ENCODE measurements at places on chromosomes 2 and 18.
A peak's percentile ranks its signal among the peaks of the same experiment; 100 is the strongest.

GRCh38 chr18:13415736-13416135, 197.2 kb downstream of the LDLRAD4 start:
- DNase-seq, result no peak

DNA sequence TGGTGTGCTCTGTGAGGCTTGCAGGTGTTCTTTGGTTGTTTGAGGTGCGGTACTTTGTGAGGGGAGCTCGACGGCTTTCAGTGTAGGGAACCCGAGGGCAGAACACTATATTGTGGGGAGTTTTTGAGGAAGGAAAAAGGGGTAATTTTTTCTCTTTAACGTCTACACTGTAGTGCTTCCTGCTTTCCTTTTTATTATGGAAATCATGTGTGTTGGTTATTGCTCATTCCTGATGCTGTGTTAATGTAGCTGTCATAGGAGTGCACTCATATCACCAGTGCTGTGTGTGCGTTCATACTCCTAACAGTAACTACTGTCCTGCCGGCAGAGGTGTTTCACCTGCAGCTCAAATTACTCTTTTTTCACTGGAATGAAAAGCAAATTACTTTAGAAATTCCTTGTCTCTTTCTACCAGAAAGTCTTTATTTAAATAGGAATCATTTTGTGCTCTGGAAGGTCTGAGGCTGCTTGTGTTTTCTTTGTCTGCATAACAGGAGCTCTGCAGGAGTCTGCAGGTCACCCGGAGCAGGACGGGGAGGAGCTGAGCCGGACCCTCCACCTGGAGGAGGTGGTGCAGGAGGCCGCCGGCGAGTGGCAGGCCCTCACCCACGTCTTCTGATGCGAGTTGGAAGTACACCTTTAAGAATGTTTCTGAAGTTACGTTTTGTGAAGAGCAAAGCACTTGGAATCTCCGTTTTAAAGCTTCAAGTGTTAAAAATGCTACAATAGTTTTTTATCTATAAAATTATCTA, 145.5 kb downstream of the ZNF236 start:
- no peak for DNase-seq

- no peak for DNase-seq
These were observed 98.5 kb downstream of the MYOM1 start for GRCh38 chr18:3121259-3121658.

- no peak for DNase-seq
These were observed 127.8 kb downstream of the TRIM43 start for GRCh38 chr2:95719473-95720060.

DNA sequence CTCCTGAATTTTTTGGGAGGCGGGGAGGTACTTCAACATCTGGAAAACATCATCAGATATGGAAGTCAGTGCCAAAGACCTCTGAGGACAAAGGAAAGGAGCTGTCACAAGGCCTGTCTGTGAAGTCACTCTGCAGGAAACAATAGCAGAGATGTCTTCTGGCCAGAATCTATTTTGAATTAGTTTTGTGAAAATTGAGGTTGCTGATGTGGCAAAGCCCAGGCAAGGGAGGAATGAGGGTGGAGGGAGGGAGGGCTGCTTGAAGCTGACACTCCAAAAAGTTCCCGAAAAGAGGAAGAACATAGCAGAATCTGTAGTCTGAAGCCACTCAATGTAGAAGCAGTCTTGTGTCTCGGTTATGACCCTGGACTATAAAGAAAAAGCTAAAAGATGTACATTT, 151.1 kb upstream of the LHCGR start:
- DNase-seq, result no peak

- DNase-seq, result no peak
These were observed 43.9 kb upstream of the PLEKHM3 start for GRCh38 chr2:208069186-208069585.

DNA sequence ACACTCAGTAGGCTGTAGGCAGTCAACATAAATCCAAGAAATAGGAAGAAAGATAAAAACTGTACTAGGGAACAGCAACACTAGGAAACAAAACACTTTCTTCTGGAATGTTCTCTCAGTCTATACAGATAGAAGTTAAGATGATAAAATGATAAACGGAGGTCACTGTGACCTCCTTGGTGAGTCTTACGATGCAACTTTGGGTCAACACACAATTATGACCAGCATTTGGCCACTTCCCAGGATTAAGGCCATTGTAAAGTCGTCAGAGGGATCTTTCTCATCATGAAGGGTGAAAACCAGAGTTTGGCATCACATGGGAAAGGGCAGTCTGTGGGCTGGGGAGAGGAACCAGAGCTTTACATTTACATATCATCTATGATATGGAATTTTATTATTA, 33.4 kb downstream of the LAMA3 start:
- DNase-seq, result no peak

GRCh38 chr2:71126957-71127356, 3.1 kb downstream of the MCEE start:
- DNase-seq, result no peak

GRCh38 chr2:41707790-41708451, 339.9 kb upstream of the PKDCC start:
- no peak for DNase-seq

DNA sequence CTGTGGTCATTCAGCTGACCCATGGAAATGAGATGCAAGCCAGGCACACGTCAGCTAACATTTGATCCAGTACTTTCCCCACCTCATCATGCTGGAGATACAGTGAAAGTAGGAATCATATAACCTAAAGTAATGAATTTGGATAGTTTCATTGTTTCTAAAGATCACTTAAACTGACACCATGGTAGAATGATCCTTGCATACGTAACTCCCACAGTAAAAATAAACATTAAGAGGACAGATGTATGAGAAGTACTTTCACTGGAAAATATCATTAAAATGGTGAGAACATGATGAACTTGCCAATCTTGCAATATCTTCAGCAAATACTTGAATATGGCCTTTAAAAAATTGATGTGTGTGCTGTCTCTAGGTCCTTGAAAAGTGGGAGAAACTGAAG, 85.4 kb downstream of the MAIP1 start:
- DNase-seq, result no peak

- DNase-seq, result no peak
These were observed 10.6 kb downstream of the CNDP1 start for GRCh38 chr18:74544898-74545297.

DNA sequence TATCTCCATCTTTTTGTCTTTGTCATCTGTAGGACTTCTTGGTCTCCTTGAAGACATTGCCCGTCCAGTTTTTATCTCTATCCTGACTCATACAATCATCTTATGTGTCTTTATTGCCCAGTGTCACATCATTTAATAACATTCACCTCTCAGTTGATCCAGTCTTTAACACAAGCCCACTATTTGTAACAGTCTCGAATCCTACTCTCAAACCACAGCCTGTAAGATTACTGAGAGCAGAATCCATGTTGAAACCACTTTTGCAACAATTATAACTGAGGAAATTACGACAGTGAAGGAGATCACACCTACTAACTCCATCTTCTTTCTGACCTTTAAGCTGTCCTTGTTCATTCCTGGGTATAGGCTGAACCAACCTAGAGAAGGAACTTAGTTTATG, 1206.0 kb upstream of the ZEB2 start:
- DNase-seq, result no peak

GRCh38 chr18:3526421-3527354, 76.7 kb downstream of the TGIF1 start:
- peak; percentile 99 for DNase-seq

DNA sequence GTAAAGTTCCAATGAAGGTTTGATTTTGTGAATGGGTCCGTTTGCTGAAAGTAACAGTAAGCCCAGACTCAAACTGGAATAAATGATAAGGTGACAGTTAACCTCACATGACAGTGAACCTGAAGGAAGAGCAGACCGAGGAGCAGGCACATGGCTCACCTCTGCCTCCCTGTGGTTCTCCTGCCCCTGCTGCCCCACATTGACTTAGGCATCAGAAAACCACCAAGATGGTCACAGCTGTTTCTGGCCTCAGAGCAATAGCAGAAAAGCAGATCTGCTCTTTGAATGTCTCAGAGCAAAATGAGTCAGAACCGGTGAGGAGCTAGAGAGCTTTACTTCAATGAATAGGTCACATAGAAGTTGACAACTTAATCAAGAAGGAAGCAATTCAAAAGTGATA, 487.6 kb downstream of the METTL4 start:
- DNase-seq, result peak; percentile 80

- no peak for DNase-seq
These were observed 22.0 kb downstream of the TNFRSF11A start for GRCh38 chr18:62347089-62347506.

DNA sequence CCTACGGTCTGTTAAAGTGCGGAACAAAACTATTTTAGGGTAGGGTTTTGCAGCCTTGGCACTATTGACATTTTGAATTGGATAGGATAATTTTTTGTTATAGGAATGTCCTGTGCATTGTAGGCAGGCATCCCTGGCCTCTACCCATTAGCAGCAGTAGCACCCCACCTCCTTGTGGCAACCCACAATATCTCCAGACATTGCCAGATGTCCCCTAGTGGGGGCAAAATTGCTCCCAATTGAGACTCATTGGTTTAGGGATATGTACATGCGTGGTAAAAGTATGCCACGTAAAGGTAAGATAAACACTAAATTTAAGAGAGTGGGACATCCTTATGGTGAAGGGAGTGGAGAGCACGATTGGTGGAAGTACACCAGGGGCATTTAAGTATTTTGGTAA, 4.6 kb downstream of the MIB1 start:
- no peak for DNase-seq

DNA sequence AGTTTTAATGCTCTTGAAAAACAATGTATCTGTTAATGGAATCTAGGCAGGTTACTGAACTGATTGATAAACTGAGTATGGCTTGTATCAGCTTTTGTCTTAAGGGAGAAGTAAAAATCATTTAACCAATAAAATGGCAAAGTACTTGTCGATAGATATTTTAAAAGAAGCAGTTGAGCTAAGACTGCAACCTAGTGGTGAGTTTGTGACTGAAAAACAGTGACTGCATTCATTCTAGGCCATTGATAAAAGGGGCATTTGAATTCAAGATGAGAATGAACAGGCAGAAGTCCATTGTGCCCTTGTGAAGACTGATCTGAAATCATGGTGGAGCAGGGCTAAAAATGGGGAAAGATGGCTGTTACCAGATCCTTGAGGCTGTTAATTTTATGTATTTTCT, 59.4 kb upstream of the MSTN start:
- DNase-seq, result peak; percentile 33

- no peak for DNase-seq
These were observed 3.0 kb downstream of the GIGYF2 start for GRCh38 chr2:232700154-232700553.

GRCh38 chr2:217832987-217833386, 169.8 kb downstream of the TNS1 start:
- no peak for DNase-seq

DNA sequence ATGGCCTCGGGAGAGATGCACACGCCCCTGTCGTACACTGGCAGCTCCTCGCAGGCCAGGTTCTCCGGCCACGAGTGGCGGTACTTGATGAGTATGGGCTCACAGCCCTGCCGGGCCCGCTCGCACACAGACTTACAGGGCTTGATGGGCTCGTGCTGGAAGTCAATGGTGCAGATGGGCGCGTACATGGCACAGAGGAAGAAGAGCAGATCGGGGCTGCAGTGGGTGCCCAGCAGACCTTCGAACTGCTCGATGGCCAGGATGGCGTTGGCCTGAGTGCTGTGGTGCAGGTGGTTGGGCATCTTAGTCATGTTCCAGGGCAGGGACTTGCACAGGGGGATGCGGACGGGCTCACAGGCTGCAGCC, 359 bp downstream of the FRZB start:
- DNase-seq, result peak; percentile 35

GRCh38 chr2:149899390-149899789, 311.8 kb upstream of the MMADHC start:
- DNase-seq, result no peak

DNA sequence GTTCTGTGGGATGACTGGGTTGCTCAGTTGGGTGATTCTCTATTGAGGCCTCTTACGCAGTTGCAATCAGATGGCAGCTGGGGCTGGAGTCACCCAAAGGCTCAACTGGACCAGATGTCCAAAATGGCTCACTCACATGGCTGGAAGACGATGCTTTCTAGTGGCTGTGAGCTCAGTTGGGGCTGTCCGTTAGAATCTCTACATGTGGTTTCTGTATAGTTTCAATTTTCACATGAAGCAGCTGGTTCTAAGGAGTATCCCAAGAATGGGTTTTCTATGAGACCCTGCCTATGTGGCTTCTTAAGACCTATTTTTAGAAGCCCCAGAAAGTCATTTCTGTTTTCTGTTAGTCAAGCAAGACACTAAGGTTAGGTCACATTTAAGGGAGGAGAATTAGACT, 4.4 kb downstream of the XRCC5 start:
- DNase-seq, result no peak

GRCh38 chr18:33232318-33232626, 208.2 kb downstream of the CCDC178 start:
- no peak for DNase-seq

GRCh38 chr2:160168878-160169277, 31.2 kb downstream of the ITGB6 start:
- DNase-seq, result no peak

GRCh38 chr2:231576465-231576864, 16.2 kb upstream of the TEX44 start:
- no peak for DNase-seq

DNA sequence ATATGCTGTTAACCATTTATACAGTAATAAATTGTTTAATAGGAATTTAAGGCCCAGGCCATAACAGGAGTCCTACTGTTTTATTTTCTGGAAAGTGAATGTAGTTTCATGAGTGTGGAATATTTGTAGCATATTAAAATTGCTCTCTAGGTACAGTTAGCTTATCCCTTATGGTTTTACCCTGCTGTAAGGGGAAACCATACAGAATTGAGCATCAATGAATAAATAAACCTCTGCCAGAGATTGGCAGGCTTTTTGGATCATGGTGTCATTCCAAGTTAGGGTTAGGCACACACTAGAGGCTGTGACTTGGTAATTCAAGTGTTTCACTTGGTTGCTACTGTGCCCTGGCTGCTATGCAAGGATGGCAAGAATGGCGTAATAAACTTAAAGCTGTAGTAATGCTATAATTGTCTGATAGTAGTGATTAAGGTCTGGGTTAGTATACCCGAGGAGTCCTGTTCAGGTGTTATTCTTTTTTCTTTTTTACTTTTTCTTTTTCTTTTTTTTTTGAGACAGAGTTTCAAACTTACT, 30.4 kb downstream of the BMPR2 start:
- DNase-seq, result no peak

DNA sequence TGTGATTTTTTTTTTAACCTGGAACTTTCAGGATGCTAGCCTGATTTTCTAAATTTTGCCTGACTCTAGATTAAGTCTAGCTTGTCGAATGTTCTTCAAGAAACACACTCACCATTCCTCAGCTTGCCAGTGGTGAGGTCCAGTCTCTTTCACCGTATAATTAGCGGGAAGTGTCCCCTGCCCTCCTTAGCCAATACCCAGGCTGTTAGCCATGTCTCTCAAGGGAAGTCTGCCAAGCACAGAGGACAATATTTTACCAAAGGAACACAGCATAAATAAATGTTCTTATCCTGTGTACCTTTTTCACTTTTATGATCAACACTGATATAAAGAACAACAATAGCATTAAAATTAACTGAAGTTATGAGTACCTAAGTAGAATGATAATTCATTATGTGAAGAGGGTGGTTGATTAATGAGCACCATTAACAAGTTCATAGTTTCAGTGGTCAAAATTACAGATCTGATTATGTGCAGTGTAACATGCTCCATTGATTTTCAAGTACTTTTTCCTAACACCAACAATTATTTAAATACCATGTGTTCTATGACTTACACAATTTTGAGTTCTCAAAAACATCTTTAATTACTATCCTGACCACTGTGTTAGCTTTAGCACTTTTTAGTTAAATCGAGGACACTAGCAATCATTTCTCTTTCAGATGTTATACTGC, 445.8 kb upstream of the RAB12 start:
- DNase-seq, result no peak

GRCh38 chr18:34773961-34774766, 64.1 kb downstream of the DTNA start:
- DNase-seq, result no peak
